ENCODE measurements at places on chromosomes 1 and 21.

GRCh38 chr1:245444945-245445344 lies 290.2 kb downstream of the KIF26B start:
- no peak for DNase-seq

DNA sequence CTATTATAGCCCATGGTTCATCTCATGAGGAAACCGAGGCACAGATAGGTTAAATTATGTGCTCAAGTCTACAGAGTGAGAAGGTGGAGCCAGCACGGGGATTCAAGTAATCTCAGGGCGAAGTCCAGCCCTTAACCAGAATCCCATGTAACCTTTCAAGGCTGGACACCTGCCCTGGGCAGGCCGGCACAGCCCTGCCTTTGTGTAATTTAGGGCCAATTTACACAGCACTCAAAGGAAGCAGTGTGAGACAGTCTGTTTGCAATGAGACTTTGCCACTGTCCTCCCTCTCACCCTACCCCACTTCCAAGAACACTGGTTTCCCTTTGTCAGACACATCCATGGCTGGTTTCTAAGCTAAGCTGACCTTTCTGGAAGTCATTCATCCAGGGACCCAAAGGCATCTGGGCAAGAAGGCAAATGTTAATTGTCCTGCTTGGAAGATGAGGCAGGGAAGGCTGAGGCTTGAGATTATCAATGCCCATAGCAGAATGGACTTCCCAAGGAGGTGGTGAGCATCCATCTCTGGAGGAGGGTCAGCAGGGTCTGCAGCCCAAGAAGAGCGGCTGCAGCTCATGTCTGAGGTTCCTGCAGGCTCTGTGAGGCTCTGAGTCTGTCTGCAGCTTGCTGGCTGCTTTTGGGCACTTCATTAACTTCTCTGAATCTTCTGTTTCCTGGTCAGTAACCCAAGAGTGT lies 159.2 kb downstream of the TRABD2B start:
- DNase-seq, result no peak

DNA sequence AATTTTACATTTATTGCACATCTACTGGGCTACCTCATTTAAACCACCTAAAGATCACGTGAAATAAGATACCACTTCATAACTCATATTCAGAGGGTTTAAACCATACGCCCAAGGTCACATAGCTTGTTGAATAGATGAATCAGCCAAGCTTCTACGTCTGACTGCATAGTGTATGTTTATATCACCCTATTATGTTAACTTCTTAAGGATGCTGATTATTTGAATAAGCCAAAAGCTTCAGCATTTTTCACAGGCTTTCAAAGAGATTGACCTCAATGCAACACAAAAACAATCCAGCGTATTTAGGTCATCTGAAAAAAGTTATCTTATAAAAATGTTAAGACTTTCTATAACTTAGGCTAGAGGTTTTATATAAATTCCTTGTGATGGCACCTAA lies 373.8 kb downstream of the TGFB2 start:
- no peak for DNase-seq

DNA sequence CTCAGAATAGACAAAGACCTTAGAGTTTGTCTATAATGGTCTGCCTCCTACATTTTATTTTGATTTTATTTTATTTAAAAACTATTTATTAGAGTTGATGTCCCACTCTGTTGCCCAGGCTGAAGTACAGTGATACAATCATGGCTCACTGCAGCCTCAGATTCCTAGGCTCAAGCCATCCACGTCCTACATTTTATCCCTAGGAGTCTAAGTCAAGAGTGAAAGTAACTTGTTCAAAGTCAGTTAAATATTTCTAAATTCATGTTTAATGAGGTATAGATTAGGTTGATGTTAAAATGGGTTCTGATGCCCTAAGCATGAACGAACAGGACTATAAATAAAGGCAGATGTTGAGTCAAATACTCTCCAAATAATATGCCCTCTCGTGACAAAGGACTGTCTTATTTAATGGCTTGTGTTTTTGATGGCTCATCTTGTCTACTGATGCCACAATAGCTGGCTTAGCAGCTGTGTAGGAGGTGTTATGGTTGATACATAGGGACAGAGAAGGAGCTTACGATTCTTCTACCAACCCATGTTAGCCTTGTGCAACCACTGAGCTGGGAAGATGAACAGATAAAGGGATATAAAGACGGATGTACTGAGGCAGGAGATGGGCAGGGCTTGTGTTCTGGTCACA lies 66.0 kb upstream of the CR1L start:
- DNase-seq, result no peak

- no peak for DNase-seq
These were observed 53.1 kb downstream of the XCL1 start for GRCh38 chr1:168629466-168629865.

DNA sequence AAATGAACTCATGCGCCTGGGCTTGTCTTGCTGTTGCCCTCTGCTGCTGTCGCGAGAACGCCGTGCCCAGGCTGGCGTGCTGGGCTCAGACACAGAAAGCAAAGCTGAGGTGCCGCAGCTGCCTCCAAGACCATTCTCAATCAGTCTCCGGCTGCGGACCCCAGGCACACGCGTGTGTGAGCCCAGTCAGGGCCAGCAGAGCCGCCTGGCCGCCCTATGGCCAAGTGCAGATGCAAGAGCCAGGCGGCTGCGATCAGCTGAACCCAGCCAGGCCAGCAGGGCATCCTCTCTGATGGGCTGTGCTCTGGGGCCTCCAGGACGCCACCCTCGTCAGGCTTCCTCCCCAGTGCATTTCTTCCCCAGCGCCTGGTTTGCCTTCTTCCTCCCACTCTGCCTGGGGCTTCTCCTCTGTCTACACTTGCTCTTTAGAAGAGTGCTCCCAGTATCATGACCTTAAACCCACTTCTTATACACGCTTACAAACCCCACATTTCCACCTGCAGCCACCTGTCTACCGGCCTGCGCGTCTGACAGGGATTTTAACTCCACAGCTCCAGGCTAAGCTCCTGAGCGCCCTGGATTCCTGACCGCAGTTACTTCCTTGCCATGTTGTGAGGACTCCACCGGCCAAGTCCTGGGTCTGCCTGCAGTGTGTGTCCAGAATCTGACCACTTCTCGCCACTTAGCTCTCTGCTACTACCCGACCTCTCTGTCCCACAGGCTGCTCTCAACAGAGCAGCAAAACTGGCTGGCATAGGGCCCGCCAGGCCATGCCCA lies 21.7 kb upstream of the LRRC47 start:
- no peak for DNase-seq

DNA sequence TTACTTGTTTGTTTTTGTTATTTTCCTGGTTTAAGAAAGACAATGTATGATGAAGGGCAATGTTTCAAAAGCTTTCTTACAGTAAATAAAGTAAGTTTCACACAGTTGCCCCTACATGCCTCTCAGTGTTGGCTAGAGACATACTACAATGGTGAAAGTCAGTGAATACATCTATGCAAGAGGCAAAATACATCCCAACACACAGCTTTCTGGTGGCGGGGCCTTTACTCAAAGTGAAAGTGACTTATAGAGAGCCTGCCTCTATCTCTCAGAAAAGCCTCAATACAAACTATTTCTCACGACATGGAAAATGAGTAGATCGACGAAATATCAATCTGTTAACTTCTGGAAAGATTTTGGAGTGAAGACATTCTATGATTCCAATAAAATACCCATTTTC lies 122.3 kb downstream of the SLC30A10 start:
- DNase-seq, result no peak

- DNase-seq, result no peak
These were observed 131.2 kb downstream of the AK5 start for GRCh38 chr1:77412820-77413530.

GRCh38 chr1:3163356-3163755 lies 94.4 kb downstream of the PRDM16 start:
- no peak for DNase-seq

DNA sequence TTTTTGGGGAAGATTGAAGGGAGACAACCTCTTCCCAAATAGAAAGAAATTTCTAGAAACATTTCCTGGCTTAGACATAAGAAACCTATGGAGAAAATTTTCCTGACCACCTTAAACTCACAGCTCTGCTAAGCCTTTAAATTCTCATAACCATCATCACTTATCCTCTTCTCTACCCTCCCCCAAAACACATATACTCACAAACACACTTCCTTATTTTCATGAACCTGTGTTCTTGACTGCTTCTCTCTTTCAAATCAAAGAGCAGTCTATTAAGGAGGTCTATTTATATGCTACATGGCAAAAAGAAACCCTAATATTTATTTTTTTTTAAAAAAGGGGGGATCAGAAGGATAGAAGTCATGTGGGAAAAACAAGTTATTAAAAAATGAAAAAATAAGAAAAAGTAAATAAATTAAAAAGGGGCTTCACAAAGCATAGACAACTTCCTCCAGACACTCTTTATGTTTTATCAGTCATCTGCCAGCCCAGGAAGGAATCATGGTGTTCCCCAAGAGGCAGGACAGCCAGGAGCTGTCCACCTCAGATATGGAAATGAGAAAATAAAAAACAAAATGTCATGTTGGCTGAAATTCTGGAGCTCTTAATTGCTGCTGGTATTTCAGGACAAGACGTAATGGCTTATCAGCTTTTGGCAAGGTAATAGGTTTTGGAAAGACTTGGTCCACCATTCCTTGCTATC lies 12.8 kb upstream of the RGS2 start:
- DNase-seq, result no peak

- no peak for DNase-seq
These were observed 15.2 kb downstream of the NR5A2 start for GRCh38 chr1:200042552-200043335.

DNA sequence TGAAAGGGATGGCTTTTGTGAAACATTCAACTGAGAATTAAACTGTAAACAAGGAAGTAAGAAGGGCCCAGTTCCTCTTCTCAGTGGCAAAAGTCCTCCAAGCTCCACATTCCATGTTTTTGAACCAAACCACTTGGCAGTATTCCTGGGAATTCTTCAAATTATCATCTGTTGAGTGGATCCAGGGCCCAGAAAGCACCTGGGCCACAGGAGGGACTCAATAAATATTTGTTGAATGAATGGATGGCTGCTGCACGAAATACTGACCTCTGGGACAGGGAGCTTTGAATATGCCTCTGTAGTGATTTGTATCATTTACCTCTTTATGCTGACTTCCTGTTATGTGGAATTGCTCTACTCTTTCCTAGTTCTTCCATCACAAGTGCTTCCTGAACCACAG lies 4.7 kb downstream of the SLC35F3 start:
- peak; percentile 96 for DNase-seq

DNA sequence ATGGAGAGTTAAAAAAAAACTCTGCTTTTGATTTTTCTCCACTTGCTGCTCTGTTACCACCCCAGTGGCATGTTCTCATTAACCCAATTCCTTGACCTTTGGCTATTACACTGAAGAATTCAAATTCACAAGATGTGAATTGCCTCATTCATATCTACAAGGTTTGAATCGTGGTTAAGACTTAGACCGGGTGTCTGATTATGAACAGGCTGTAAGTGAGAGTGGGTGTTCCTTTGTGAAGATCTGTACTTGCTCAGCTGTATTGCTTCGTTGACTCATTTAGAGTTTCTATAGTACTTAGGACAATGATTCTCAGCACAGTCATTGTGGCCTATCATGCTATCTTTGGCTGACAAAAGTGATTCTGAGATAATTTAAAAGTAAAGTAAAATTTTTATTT lies 36.4 kb downstream of the DNM3 start:
- DNase-seq, result no peak

DNA sequence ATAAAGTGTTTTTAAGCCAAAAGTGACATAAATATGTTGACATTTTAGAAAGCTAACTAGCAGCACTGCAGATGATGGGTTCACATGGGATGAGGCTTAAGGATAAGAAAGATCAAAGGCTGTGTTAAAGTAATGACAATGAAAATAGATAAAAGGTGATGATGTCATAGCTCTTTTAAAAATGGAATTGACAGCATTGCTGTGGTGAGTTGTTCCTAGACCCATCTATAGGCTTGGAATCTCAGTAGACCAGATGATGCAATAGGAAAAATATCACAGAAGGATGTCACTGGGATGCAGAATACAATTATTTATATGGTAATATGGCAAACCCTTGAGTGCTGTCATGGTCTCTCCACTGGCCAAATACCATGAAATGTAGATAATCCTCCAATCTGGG lies 286.0 kb downstream of the PLA2G4A start:
- no peak for DNase-seq

- DNase-seq, result no peak
These were observed 10.3 kb upstream of the C21orf91 start for GRCh38 chr21:17829472-17829871.

GRCh38 chr1:6521536-6521935 lies 30.1 kb upstream of the PLEKHG5 start:
- no peak for DNase-seq

GRCh38 chr1:112735752-112736151 lies 20.6 kb upstream of the PPM1J start:
- DNase-seq, result peak; percentile 62

DNA sequence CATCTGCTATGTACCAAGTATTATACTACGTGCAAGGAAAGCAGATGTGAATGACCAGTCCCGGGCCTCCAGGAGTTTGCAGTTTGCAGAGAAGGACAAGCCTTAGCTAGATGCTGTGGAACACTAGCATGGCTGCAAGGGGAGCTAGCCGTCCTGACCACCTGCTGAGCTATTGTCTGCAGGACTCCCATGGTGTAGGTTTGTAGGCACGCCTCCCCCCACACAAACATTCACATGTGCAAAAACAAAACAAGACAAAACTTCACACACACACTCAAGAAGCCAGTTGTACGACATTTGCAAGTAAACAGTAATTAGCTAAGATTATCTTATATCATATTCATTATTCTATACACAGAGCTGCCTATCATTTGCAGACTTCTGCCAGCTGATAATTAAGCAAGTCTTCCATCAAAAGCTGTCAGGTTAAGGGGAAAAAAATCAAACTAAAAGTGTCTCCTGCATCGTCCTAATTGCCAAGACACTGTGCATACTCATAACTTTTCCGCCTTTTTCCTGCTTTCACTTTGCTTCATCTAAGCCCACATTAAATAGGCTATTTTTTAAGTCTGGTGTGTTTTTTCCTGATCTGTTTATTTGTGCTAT lies 10.7 kb upstream of the HNRNPU start:
- DNase-seq, result no peak

GRCh38 chr1:182835806-182836205 lies 3.3 kb upstream of the DHX9 start:
- no peak for DNase-seq

GRCh38 chr1:202054094-202054493 lies 43.7 kb downstream of the ELF3 start:
- no peak for DNase-seq

GRCh38 chr1:25831569-25832196 lies 11.9 kb downstream of the MTFR1L start:
- DNase-seq, result no peak

- no peak for DNase-seq
These were observed 28.7 kb upstream of the SLC45A3 start for GRCh38 chr1:205709059-205709398.

DNA sequence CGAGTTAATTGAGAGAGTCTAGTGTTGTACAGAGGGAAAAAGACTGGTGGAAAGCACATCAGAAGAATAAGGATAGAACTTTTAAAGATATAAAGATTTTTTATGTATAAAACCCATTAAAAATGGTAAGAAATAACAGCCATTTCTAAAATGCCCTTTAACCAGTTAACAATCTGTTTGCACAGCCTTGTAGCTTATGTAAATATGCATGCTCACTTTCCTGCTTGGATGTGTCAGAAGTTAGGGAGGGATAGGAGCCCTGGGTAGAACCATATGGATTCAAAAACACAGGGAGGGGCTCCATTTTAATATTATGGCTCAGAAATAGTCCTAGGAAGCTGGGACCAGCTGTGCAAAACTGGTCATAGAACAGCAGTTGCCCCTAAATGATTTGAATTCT lies 4.5 kb upstream of the EDEM3 start:
- DNase-seq, result no peak
